ENCODE measurements at places on chromosomes 6 and 20.

DNA sequence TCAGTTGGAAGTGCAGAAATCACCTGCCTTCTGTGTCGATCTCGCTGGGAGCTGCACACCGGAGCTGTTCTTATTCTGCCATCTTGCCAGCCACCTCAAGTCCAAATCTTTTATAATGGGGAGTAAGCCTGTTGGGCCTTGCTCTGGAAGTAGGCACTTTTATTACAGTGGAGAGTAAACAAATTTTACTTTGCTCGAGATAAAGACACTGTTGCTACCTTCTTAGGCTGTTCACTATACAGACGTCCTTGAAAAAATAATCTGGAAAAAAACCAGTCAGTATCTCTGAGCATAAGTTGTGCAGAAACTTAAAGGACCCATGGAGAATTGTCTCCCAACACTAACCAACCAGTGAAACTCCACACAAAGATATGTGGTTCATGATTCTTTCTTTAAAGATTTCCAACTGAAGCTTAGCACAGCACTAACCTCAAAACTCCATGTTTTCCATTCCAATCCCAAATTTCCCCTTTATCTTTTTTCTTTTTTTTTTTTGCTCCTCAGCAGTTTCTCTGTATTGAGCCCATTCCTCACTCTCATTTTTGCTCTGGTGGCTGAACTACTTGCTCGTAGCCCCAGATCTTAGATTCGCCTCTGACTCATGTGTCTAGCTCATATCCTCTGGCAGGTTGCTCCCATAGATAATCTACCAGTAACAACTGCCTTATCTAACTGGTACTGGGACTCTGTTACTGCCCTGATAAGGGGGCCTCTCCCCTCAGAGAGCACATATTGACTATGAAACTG is 34.3 kb upstream of the COL9A1 start:
- DNase-seq, result no peak

DNA sequence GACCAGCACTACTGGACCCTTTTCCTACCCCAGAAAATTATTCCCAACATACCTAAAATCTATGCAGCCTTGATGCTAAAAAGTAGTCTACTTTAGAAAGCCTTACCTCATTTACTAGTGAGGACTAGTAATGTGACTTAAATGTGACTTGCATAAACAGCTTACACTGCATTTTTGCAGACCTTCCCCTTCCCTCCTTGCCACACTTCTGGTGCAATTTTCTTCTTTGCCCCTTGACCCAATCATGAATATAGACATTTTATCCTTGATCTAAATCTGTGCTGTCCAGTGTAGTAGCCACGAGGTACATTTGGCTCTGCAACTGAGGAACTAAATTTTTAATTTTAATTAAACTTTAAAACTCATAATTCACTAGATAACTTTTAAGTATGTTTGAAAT is 7.0 kb upstream of the ZKSCAN8 start:
- no peak for DNase-seq

GRCh38 chr6:159301810-159302593 is 132.8 kb downstream of the FNDC1 start:
- no peak for DNase-seq

DNA sequence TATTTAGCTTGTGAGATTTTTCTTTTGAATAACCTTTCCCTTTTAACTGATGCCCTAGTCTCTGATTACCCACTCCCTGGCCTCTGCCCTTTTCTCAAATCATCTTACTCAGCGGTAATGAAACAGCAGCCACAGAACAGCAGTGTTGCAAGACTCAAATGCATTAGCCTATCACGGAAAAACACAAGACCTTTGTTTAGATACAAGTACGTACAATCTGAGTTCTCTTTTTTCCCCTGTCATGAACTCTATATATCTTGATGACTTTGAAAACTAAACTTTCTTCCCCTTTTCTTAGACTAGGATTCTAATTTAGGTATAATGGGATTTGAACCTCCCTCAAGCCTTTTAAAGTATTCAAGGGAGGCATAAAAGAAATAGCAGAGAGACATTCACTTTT is 1034.9 kb downstream of the EYS start:
- no peak for DNase-seq

DNA sequence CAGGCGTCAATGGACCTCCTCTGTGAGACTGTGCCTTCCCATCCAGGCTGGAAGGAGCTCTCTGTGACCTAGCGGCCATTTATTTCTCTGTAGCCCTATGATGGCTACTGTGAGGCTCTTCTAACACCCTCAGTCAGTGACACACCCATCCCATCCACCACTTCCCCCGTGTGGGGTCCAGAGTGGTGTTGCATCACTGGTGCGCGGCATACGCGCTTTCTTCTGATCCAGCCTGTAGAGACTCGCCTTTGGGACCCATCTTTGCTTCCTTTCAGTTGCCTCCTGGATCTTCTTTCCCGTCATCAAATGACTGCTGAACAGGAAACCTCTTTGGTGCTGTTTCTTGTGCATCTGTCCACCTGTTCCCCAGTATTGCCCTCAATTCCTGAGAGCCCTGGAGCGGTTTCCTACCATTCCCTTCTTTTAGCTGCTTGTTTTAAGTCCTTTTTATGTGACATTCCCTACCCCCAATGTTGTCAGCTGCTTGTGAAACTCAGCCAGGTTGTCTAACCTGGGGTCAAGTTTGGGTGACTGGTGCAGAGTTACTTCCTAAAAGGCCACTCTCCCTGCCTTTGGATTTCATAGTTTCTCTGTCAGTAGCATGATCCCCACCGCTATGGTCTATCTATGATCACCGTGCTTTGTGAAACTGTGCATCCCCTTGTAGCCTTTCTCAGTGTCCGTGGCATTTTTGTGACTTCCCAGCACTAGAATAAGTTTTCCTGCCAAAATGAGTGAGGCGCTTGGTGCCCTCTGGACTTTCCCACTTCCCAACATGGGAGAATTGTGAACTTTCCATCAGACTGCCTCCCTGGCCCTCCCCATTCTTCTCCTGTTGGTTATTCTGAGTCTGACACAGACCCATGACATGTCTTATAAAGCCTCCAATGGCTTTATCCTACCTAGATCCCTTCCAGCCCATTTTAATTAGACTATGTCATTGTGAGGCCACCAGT is 5.7 kb downstream of the PRR3 start:
- DNase-seq, result no peak

DNA sequence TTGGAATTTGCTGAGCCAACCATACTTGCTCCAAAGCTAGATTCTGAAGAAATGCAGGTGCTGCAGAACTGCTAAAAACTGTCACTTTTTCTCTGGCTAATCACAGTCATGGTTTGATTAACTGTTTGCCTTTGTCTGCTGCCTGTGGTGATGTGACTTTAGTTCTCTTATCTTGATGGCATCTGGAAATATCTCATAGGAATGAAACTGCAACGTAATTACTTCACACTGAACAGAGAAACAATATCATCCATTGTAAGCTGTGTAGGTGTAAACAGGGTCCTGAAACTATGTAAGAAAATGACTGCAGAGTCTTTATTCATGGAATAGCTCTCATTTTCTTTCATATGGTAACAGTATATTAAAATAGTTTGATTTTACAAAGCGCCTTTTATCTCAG is 721.9 kb upstream of the HS3ST5 start:
- DNase-seq, result peak; percentile 27
